IPS DF 6.9 (cell line): ENCODE measurements at places on chromosomes 6 and 20.

DNA sequence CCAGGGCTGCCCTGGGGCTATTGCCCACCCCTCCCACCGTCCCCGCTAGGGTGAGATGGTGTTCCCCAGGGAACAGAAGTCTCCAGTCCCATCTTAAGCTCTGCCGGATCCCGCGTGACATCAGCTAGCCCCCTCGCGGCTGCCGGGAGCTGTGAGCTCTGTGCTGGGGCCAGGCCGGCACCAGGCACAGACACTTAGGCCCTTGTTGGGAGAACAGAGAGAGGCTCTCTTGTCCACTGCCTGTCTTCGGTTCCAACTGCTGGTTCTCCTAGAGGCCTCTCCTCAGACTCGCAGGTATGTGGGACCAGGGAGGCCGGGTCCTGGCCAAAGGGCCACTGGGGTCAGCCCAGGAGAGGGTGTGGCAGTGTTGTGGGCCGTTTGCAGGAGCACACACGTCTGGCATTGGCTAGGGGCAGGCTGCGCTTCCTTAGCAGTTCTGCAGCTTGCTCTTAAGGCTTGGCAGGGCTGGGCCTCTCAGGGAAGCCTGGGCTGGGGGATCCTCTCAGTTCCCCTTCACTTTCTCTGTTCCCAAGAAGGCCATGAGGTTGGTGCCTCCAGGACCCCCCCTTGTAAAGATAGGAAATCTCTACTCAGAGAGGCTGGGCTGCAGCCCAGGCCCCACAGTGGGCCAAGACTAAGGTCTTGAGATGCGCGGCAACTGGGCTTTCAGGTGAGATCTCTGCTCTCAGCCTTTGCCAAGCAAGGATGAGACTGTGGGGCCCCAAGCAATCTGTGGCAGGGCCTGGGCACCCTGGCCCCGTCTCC, 6.3 kb downstream of the SGK2 start:
- DNase-seq = no peak

DNA sequence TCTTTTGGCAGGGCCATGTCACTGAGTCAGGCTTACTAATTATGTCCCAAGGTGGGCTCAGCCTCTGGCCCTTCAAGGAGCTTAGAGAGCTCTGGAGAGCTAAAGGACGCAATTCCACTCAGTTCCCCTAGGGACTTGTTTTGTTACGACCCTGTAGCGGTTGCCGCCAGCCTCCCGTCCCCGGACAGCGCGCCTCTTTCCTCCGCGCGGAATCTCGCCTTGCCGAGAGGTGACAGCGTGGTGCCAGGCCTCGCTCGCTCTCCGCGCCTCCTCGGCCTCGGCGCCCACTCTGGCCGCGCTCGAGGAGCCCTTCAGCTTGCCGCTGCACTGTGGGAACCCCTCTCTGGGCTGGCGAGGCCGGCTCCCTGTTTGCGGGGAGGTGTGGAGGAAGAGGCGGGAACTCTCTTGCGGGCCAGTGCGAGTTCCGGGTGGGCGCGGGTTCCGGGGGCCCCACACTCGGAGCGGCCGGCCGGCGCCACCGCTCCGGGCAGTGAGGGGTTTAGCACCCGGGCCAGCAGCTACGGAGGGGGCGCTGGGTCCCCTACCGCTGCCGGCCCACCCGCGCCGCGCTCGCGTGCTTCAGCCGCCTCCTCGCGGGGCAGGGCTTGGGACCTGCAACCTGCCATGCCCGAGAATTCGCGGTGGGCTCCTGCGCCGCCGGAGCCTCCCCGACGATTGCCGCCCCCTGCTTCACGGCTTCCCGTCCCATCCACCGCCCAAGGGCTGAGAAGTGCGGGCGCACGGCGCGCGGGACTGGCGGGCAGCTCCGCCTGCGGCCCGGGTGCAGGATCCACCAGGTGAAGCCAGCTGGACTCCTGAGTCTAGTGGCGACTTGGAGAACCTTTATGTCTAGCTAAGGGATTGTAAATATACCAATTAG, 9.9 kb upstream of the ZNF311 start:
- no peak for DNase-seq

DNA sequence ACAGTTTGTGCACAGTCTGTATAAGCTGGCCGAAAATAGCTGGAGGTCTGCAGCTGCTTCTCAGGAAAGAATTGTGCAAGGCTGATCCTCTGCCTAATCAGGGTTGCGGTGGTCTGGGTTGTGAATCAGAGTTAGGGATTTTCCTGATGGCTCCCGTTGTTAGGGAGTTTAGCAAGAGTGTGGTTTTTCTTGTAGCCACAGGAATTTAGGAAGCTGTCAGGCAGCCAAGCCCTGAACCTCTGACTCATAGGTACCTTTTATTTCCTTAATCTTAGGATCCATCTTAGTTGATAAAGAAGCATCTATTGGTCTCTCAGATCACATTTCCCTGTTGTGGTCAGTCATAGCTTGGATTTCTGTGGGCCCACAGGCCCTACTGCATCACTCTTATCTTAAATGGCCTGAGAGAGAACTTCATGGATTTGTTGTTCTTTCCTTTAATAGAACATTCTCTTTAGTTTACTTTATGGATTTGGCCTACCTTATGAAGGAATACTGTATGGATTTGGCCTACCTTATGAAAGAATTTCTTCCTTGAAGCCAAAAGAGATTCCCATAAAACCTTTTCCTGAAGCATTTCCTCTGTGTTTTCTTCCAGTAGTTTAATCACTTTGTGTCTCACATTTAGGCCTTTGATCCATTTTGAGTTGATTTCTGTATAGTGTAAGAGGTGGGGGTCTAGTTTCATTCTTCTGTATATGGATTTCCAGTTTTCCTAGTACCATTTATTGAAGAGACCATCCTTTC, 10.3 kb downstream of the KIF25 start:
- DNase-seq = no peak

GRCh38 chr6:20117474-20117873, 94.8 kb downstream of the MBOAT1 start:
- DNase-seq = no peak

- DNase-seq = no peak
Observed at GRCh38 chr20:32208499-32209154, 947 bp downstream of the POFUT1 start.

DNA sequence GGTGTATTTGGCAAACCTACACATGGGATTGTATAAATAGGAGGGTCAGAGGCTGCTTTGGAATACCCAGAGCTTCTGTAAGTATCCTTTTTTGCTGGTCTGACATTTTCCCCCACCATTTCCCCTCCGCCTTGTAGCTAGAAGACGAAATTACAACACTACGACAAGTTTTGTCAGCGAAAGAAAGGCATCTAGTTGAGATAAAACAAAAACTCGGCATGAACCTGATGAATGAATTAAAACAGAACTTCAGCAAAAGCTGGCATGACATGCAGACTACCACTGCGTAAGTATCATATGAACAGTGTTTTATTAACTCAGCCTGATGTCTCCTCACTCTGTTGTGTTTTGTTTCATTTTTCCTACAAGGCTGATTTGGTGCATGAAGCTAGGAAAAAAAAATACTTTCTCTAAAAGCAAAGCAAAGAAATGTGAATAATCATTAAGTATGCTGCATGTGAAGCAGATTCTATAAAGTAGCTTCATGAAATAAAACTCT, 72.7 kb downstream of the HDDC2 start:
- no peak for DNase-seq

- DNase-seq = peak; percentile 99
Observed at GRCh38 chr20:34875642-34876405, 588 bp upstream of the ACSS2 start.

DNA sequence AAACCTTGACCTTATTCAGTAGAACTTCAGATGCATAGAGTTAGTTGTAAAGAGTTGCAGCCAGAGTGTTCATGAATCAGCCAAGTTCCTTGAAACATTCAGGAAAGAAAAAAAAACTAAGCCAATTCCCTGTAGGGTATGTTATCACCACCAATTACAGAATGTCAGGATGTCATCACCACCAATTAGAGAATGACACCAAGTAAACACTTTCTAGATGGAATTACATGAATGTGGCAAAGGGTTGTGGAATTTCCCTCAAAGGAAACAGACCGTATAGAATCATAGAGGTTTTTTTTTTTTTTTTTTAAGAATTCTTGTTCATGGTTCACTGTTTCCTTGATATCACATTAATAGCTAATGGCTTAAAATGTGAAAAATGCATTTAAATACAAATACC, 472.1 kb upstream of the RNF217 start:
- DNase-seq = no peak

DNA sequence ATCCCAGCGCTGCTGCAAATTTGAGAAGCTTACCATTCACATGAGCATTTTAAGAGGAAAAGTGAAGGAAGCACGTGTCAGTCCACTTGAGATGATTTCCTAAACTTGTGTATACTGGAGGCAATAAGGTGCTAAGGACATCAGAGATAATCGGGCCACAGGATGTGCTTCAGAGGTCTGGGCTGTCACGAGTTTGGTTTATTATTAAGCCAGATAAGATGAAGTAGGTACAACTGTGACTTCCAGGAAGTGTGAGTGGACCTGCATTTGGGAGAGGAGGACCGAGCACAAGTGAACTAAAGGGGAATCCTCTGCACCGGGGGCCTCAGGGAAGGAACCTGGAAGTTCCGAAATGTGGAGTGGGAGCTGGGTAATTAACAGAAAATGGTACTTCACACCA, 1.4 kb downstream of the SAMD5 start:
- DNase-seq = no peak

GRCh38 chr6:146258206-146258605, 229.3 kb downstream of the GRM1 start:
- no peak for DNase-seq

DNA sequence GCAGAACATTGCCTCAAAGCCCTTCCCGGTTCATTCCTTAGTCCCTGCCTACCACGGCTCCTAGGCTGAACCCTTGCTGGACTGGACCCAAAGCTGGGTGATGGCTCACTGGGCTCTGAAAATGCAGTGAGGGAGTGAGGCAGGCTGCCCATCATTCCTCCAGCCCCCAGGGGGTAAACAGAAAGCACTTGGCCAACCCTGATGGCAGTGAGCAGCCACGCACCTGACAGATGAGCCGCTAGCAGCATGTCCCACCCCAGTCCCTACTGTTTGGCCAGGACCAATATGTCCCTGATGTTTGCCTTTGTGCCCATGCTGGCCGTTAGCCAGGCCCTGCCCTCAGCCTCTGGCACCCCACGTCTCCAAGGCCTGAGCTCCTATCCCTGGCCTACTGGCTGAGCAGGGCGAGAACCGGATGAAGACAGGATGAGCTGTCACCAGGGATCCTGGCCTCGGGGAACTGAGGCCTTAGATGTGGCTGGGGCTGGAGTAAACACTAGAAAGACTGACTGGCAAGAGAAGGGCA, 19.4 kb upstream of the BAK1 start:
- DNase-seq = no peak

DNA sequence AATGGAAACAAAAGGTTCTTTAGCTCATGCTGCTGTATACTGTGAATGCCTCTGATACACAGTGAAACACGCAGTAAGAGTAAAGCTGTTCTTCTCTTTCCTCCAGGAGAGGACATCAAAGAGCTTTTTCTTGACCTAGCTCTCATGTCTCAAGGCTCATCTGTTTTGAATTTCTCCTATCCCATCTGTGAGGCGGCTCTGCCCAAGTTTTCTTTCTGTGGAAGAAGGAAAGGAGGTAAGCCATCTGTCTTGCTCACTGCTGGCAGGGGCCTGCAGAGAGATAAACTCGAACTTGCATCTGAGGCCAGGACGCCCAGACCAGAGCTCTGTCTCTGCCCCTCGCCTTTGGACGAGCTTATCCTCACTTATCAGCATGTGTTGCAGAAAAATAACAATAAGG, 37.7 kb downstream of the LY86 start:
- DNase-seq = no peak

DNA sequence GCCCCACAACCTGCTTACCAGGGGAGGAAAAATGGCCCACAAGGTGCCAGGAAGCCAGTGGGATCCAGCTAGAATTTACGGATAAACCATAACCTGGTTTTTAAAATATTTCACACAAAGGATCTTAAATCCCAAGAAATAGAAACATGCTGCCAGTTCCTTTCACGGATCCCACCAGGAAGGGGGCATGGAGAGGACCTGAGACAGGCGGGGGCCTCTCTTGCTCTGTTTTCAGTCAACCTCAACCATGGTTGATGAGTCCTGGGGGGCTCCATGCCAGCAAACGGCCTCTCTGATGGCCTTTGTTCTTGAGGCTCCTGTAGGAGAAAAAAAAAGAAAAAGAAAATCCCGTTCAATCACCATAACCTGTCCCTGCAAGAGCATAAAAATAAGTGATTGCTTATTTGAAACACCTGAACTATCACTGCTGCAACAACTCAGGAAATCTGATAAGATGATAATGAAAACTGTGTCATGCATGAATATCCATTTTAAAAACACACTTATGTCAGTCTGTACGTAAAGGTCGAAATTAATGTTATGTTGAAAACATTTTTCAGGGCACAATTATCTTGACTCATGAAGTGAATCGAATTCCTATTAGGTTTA, 125.8 kb upstream of the CST7 start:
- DNase-seq = no peak

DNA sequence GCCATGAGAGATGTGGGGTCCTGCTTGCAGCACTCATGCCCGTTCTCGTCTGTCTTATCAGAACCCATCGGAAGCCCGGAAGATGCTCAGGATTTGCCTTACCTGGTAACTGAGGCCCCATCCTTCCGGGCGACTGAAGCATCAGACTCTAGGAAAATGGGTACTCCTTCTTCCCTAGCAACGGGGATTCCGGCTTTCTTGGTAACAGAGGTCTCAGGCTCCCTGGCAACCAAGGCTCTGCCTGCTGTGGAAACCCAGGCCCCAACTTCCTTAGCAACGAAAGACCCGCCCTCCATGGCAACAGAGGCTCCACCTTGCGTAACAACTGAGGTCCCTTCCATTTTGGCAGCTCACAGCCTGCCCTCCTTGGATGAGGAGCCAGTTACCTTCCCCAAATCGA, 8.3 kb downstream of the PI16 start:
- peak; percentile 85 for DNase-seq

DNA sequence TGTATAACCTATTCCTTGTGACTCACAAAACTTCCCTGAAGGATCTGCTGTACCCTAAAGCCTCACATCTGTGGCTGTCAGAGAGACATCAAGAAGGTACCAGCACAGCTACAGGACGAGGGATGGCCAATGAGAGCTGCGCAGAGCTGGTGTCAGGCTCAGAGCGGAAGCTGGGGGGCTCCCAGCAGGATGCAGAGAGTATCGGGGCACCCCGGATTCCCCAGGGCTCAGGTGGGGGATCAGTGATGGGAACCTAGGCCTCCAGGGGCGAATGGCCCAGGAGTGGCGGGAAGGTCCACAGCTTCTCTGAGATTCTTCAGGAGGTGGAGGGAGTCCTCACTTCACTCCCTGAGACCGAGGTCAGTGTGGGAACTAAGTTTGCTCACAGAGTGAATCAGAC, 30.9 kb upstream of the SMOC2 start:
- no peak for DNase-seq

GRCh38 chr6:166775180-166775922, 148.3 kb upstream of the RPS6KA2 start:
- DNase-seq = peak; percentile 74

DNA sequence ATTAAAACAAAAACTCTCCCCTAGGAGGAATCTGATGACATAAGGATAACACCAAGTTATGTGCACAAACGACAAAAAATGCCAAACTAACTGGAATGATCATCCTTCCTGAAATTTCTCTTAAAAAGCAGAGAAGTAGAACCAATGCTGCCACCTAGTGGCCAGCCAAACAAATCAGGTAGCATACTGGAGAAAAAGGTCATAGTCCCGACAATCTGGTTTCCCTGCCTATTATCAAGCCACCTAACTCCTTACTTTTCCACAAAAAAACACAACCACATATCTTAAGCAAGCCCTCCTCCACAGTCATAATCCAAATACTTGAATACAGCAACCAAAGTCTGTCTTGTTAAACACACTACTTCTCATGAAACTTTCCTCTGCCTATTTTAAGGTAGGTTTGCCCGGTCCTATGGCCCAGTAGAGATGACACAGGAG, 5.3 kb downstream of the OARD1 start:
- DNase-seq = no peak

- no peak for DNase-seq
Observed at GRCh38 chr20:5843054-5843592, 92.9 kb downstream of the SHLD1 start.

GRCh38 chr6:131290955-131291354, 155.7 kb downstream of the AKAP7 start:
- no peak for DNase-seq
